ENCODE measurements at places on chromosomes 16 and 17. TPM values are rescaled to one million over a fixed set of nuclear protein-coding genes. Genes with fewer than 3 reads are reported as not detected.

Gene CPHXL2
- total RNA-seq: 0.92 TPM

Gene PLXDC1
- 1.4 TPM for total RNA-seq

Gene KRTAP4-16
- total RNA-seq: not detected

Gene THRA
- 21.7 TPM for total RNA-seq

Gene CD7
- total RNA-seq: 2.9 TPM

Gene RASD1
- 0.59 TPM for total RNA-seq

Gene TMIGD1
- total RNA-seq: not detected

Gene PERCC1
- 0.23 TPM for total RNA-seq

Gene HES7
- total RNA-seq: 0.31 TPM

Gene ABCC12
- 1.2 TPM for total RNA-seq

Gene MAPT
- total RNA-seq: 102 TPM

Gene SHPK
- total RNA-seq: 7.1 TPM

Gene APOH
- total RNA-seq: not detected

Gene TMEM220
- total RNA-seq: 2.0 TPM

Gene ABCC11
- total RNA-seq: 0.27 TPM

Gene STH
- total RNA-seq: not detected

Gene HLF
- total RNA-seq: 0.42 TPM

Gene RND2
- total RNA-seq: 21.5 TPM

Gene P3H4
- 19.0 TPM for total RNA-seq

Data from motor neuron (in vitro differentiated cells).